NCI-H1105 (cell line): ENCODE measurements at places on chromosomes 12 and 14.

GRCh38 chr12:57112492-57113294, 1.5 kb upstream of the STAT6 start:
- no peak for DNase-seq

GRCh38 chr12:119302451-119303080, 32.0 kb upstream of the CCDC60 start:
- DNase-seq: no peak

GRCh38 chr14:76836029-76836630, 9.9 kb downstream of the LRRC74A start:
- DNase-seq: no peak

- peak; percentile 59 for DNase-seq
These were observed 556.7 kb upstream of the FBXO33 start for GRCh38 chr14:39988939-39989338.

DNA sequence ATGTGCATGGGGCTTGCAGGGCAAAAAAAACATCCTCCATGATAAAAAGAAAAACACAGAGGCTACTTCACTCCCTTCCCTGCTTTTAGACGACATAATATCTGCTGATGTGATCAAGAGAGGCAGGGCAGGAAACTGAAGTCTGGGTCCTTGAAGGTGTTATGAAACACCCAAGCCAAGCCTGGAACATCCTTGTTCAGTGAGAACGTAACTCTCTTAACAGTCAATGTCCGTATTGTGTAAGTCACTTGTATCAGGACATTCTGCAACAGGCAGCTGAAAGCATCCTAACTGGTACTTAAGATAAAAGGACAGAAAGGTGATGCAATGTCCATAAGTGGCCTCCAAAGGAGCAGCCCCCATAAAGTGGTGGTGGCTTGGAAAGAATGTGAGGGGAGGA, 20.0 kb downstream of the KCNK10 start:
- DNase-seq: no peak

- DNase-seq: no peak
These were observed 941.5 kb upstream of the MDGA2 start for GRCh38 chr14:48616931-48617330.

DNA sequence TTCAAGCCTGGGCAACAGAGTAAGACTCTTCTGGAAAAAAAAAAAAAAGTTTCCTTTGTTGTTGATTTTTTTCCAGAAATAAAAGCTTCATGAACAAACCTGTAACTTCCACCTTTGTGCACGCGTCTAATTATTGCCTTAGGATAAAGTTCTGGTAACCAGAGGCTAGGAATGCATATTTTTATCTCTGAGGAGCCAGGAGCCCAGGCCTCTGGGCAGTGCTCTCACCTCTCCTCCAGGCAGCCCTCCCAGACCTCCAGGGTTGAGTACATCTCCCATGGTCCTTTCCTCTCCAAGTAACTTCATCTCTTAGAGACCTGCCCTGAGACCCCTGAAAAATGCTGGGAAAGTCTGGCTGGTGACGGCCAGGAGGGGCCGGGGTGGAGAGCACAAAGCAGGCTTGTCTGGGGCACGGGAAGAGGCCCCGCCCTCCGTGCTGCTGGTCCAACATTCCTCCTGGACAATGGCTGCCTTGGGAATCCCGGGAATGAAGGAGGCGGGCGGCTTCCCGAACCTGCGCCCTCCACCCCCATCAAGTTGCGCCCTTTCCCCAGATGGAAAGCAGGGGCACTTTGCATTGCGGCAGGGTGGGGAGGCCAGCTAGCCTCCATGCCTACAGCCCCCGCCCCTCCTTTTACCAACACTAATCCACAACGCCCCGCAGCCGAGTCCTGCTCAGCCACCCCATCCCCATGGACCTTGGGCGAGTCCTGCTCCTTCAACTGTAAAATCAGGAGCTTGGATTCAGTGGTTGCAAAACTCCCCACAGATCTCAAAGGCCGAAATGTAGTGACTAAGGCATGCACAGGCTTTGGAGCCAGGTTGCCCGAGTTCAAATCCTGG, 7.3 kb upstream of the FIGNL2 start:
- DNase-seq: no peak

DNA sequence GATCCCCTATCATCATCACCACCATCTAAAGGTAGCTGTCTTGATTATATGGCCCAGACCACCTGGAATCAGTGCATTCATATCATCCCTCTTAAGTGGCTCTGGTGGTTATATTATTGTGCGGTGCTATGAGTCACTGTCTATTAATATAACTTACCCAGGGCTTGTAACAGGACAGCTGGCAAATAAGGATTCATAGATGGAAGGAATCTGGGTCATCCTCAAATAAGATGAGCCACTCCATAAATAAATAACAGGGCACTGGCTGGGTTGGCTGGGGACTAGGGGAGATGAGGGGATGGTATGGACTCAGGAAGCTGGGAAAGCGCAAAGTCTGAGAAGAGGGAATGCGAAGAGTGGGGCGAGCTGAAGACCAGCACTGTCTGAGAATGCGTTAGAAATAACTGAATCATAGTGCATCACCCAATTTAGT, 216.1 kb downstream of the NUAK1 start:
- no peak for DNase-seq

GRCh38 chr12:644303-644639, 19.0 kb downstream of the NINJ2 start:
- DNase-seq: no peak

DNA sequence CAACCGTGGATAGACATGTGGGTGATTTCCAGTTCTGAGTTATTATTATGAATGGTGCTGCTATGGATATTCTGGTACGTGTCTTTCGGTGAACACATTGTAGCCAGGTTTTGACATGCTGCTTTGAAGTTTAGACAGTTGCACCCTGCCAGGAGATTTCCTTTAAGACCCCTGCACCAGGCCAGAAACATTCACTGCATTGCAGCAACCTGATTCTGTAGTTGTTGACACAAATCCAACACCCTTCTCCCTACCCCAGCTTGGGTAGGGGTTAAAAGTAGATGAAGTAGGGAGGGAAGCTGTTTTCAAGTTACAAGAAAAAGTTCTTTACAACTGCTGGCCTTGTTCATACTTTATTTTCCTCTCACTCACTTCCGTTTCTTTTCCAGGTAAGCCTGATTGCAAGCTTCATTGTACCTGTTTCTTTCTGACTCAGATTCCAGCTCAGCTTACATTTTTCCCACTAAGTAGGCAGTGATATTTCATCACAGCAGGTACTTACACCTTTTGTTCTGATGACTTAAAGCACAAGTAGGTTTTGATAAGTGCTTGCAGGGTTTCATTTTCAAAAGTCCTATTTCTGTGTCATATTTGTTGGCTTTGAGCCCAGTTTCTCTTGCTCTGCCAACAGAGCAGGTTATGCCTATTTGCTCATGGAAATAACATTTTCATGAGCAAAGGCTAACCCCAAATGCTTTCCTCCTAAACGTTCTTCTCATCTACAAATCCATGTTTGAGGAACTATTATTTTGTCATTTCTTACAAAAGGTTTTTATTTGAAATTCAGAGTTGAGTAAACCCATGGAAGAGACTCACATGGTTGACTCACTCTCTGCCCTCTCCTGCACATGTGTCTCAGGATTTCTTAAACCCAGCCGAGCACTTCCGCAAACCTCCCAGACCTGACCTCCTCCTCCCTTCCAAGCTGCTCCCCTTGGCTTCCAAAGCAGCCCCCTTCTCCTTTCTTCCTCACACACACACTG, 12.1 kb upstream of the LTA4H start:
- peak; percentile 53 for DNase-seq

DNA sequence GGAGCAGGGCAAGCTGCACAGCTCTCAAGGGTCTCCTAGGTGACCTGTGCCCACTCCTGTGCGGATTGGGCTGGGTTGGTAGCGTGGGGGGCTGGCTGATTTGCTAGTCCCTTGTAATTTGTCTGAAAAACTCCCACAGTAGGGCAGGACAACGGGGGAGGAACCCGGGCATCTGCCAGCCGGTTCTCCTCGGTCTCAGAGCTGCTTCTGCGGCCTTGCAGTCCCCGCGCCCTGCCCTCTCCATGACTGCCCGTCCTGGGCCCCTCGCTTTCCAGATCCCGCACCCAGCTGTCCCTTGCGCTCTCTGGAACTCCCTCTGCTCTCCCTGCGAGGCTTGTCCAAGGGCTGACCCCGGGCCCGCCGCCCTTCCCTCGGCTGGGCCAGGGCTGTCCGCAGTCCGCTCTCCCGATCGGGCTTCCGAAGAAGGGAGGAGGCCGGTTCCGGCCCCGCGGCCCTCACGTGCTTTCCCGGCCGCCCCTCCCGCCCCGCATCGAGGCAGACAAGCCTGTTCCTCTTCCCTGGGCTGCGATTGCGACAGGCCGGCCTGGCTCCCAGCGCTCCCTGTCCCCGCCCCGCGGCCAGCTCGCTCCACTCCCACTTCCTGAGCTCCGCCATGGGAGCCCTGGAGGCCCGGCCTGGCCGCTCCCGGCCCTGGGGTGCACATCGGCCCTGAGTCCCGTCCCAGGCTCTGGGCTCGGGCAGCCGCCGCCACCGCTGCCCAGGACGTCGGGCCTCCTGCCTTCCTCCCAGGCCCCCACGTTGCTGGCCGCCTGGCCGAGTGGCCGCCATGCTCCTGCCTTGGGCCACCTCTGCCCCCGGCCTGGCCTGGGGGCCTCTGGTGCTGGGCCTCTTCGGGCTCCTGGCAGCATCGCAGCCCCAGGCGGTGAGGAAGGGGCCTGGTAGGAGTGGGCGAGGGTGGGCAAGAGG, at the start of gene LTBR:
LTBR (plus strand) TSS at position 591 of the 927 bp plus-strand sequence; CDS start at position 788, 197 bp downstream.
- DNase-seq: no peak

DNA sequence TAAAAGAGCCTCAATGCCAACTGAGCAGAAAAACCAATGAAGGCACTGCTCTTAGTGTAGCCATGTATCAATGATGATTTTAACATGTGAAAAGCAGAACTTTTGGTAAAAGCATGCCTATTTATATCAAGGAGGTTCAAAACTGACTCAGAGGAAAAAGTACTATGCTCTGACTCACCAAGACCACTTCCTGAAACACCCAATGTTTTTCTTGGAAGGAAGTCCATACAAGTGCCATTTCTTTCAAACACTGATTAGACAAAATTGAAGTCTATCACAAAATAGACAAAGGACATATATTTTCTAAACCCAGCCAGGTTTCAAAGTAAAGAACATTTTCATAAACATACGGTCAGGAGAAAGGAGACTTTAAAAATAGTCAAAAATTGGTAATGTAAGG, 88.6 kb downstream of the EPS8 start:
- DNase-seq: no peak

DNA sequence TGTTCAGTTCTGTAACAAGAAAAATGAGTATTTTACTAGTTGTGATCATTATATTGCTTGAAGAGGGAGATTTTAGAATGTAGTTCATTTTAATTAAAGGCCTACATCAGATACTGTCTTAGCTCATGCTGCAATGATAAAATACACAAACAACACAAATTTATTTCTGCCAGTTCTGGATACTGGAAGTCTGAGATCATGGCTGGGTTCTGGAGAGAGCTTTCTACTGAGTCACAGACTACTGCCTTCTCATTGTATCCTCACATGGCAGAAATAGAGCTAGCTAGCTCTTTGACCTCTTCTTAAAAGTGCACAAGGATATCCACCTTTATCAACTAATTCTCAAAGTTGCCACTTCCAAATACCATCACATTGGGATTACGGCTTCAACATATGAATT, 53.8 kb downstream of the MIS18BP1 start:
- no peak for DNase-seq

GRCh38 chr12:104520242-104520900, 63.6 kb downstream of the CHST11 start:
- DNase-seq: peak; percentile 13

DNA sequence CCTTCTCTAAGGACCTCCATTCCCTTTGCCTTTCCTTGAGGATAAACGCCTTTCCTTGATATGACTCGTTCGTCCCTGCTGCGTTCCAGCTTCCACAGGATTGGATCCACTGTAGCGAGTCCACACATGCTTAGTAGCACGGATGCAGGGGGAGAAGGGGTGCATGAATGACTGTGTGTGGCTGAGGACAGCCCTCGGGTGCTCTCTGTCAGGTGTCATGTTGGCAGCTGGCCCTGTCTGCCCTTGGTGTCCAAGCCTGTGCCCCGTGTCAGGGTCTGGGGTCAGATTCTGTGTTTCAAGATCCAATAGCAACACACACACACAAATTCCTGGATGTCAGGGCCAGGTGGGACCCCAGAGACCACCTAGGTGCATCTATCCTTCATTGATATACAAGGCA, 17.5 kb upstream of the KRT80 start:
- no peak for DNase-seq

GRCh38 chr14:95896498-95897135, 20.0 kb downstream of the TUNAR start:
- no peak for DNase-seq

DNA sequence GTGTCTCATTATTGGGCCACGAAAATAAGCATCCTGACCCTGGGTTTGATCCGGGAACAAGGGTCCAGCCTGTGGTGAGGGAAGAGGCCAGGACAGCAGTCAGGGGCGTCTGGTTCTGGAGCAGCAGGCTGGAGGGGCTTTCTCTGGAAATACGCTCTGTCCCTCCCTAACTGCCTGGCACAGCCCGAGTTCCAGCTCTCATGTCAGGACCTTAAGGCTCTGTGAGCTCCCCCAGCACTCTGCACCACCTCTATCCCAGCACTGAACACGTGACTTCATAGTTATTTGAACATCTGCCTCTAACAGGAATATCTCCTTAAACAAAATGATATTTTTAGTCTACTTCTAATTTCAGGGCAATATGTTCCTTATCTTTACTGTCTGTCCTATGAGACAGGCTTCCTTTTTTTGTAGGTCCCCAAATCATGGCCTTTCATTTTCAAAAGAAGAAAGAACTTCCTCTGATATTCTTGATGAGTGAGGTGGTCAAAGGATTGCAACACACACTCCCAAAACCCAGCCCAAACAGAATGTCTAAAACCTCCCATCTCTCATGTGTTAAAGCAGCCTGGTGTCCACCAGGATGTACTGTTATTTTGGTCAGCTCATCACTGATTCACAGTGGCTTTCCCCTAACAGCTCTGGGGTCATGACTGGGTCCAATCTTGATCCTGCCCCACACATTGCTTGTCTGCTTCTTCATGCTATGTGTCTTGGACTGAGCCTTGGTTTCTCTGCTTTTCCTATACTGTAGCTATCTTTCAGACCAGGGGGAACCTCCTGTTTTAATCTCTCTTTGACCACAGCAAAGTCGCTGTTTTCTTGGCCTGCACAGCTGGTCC, 9.7 kb downstream of the AQP6 start:
- DNase-seq: no peak

DNA sequence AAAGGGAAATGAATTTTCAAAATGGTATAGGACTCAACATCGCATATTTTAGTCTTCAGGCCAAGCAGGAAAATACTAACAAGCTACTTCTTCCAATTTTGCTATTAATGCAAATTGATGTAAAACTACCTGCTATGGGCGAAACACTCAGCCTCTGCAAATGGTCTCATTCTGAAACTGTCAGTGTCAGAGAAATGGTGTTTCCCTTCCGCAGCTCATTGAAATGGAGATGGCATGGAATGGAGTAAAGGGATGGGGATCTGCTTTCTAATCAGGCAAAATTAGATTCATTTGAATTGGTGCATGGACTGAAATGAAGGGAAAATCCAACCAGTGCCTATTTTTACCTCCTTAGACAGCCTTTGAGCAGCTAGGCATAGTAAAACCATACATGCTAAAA, 80.4 kb upstream of the EEA1 start:
- no peak for DNase-seq

- peak; percentile 62 for DNase-seq
These were observed 2.8 kb upstream of the SIX1 start for GRCh38 chr14:60651796-60652673.

GRCh38 chr14:102234331-102235264, 70.4 kb downstream of the MOK start:
- no peak for DNase-seq

- DNase-seq: no peak
These were observed at the start of gene EVL for GRCh38 chr14:100065111-100065871. Gene EVL, plus strand, starts transcription at chr14:100065422. Its CDS starts 79 bp downstream, at chr14:100065501.

GRCh38 chr12:34363050-34363673, 340.9 kb downstream of the ALG10 start:
- DNase-seq: no peak

GRCh38 chr12:77401064-77401769, 335.8 kb upstream of the E2F7 start:
- DNase-seq: no peak
